GM12864 (cell line): ENCODE measurements at places on chromosomes 11 and 22.

DNA sequence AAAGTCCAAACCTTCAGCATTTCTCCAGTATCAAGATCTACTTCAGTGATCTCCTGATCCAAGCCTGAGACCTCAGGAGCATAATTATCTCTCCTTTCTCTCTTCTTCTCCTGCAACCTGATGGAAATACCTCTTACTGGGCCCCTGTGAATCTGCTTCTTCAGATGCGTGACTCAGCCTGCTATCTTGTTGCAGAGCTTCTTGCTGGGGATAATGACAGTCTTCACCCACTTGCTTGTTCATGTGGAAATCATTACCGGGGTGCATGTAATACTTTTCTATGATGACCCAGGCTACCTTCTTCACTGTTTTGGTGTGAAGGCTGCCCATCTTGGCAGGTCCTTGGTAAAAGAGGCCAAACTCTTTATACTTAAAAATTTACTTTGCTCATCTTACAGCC is 140.0 kb upstream of the POU2AF2 start:
- DNase-seq, result no peak

DNA sequence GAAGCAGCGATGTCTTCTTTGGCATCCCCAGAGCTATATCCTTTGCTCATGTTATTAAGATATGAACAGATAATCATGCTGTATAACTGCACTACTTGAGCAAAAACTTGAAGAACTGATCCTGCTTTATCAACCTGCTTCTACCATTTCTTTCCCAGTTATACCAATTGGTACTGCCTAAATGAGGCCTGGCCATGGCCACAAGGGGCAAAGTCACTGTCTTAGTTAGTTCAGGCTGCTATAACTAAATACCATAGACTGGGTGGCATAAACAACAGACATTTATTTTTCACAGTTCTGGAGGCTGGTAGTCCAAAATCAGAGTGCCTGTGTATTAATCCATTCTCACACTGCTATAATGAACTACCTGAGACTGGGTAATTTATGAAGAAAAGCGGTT is 37.5 kb downstream of the DEUP1 start:
- DNase-seq, result no peak

- no peak for DNase-seq
These were observed 29.4 kb downstream of the GRIK4 start for GRCh38 chr11:120540744-120541465.

DNA sequence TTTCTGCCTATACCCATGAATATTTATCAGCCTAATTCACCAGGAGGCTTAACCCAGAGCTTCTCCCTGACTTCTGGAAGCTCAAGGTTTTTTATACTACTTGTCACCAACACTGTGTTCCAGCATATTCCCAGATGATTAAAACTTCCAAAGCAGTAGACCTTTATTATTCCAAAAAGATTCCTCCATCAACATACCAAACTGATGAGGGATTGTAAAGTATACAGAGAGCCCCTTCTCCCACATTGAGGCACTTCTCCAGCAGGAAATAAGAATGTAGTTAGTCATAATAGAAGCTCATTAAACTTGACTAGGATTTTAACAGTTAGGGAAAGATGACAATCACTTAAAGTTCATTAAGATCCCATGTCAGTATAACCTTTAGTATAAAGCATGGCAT is 51.4 kb upstream of the CEP126 start:
- no peak for DNase-seq

DNA sequence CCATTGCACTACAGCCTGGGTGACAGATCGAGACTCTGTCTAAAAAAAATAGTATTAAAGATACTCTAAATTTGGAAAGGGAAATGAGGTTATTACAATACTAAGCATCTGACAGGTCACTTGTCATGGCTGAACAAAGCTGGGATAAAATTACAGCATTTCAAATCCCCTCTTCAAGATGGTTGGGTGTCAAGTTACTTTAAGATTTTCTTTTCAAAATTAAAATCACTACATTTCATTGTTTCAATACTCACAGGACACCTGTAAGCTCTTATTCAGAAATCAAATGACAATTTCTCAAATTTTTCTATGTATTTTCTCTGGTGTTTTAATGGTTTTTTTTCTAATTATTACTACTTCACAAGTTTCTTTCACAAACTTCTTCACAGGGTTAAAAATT is 5.7 kb downstream of the TAF1D start:
- no peak for DNase-seq

DNA sequence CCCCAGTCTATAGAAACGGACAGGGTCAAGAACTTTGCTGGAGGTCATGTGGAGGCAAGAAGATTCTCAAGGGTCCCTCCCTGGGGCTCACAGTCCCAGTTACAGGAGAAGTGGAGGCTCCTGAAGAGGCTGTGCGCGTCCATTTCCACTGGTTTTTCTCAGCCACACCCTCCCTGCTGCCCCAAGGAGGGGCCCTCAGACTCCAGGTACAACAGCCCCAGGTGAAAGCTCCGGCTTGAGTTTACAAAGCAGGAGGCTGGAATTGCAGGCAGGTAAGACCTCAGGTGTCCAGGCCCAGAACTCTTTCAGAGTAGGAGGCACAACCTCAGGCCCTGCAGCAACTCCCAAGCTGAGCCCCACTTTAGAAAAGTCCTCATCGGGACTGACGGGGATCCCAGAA is 3.1 kb downstream of the SHANK2 start:
- DNase-seq, result no peak
